ENCODE measurements at places on chromosomes 7 and 10.

GRCh38 chr7:20249376-20249775 lies 32.2 kb upstream of the MACC1 start:
- no peak for DNase-seq

DNA sequence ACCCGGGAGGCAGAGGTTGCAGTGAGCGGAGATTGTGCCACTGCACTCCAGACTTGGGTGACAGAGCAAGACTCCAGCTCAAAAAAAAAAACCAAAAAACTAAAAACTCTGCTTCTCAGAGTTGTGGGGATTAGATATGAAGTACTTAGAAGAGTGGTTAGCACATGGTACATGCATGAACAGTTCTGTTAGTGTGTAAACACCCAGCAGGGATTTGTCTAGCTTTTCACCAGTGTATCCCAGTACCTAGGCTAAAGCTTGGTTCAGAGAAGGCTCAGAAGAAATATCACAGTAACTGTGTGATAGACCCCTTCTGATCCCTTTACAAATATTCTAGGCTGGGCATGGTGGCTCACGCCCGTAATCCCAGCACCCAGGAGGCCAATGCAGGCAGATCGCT lies 9.5 kb downstream of the PPIA start:
- DNase-seq = no peak

DNA sequence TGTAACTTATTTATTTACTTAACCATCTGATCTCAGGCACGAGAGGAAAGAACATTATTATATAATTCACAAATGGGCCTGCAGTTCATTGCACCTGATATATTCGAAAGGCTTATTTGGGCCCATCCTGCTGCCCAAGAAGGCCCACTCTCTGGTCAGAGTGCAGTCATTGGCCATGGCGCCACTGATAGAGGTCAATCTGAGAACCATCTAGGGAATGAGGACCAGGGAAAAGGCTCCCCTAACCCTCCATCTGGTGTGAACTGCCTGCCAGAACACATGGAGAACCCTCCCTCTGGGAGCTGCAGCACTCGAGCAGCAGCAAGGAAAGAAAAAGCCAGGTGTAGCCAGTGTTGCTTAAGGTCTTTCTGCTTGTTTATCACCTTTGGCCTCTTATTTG lies 136.6 kb downstream of the REEP3 start:
- DNase-seq = no peak

- no peak for DNase-seq
These were observed 251.1 kb downstream of the INHBA start for GRCh38 chr7:41451826-41452225.

DNA sequence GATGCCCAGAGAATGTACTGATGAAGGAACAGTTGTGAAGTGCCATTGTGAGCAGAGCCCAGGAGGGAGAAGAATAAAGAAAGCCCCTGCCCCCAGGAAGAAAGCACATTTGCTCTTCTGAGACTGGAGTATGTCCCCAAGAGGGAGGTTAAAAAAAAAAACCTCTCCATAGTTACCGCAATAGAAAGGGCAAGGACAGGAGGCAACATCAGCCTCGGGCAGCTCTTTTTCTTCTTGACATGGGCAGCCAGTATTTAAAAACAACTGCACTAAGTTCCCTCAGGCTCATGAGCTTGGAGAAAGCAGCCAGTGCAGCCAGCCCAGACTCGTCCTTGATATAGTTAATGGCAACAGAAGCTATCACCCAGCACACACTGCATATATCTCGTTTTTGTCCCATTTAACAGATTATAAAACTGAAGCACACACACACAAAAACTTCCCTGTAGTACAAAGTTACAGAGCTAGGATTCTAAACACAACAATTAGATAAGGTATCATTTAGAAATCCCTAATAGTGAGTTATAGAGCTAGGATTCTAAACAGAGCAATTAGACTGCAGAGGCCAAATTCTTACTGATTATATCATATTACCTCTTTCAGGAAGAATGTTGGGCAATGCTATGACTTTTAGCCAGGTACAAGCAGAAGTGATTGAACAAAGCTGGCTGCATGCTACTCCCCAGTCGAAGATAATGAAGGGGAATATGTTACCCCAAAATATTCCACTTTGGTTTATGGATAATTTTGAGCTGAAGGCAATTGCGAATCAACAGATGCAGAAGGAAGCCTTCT lies 823.5 kb downstream of the GRID1 start:
- DNase-seq = no peak

- DNase-seq = no peak
These were observed 54.0 kb upstream of the PRPS1L1 start for GRCh38 chr7:18081617-18082016.

- DNase-seq = no peak
These were observed 1.6 kb downstream of the HOXA3 start for GRCh38 chr7:27150568-27151340.

DNA sequence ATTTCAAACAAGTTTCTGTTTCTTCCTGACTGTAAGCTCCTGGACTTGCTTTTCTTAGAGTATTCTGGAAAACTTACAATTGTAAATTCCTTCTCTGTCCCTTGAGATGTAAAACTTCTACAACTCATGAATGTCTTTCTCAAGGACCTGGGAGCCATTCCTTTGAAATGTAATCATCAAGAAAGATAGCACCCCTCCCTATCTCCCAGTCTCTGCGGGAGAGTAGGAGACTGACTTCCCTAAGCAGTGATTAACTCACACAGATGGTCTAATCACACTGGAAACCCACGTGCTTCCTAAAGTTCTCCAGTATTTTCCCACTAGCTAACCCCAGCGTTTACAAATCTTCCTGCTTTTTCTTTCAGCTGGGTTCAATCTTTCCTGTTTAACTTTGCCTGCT lies 549.4 kb downstream of the SORCS1 start:
- no peak for DNase-seq

- DNase-seq = no peak
These were observed 37.0 kb downstream of the KLF6 start for GRCh38 chr10:3747984-3748383.

DNA sequence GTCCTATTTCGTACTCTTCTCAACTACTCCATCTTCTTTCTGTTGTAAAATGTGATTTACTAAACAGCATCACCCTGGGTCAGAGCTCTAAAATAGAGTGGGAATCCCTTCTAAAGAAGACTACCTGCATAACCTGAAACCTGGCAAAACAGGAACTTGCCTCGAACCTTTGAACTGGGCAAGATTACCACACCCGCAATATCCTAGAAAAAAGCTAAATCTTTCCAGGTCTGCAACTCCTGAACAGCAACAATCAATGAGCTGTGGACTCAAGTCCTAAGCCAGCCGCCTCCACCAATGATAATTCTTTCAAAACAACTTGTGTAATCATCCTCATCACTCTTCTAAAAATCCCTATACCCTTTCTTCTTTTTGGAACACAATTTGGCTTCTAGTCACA lies 824.2 kb upstream of the COBL start:
- DNase-seq = no peak

- DNase-seq = no peak
These were observed 179.9 kb upstream of the MBL2 start for GRCh38 chr10:52952391-52953055.

- no peak for DNase-seq
These were observed 67.8 kb downstream of the TMEM26 start for GRCh38 chr10:61385231-61386001.

DNA sequence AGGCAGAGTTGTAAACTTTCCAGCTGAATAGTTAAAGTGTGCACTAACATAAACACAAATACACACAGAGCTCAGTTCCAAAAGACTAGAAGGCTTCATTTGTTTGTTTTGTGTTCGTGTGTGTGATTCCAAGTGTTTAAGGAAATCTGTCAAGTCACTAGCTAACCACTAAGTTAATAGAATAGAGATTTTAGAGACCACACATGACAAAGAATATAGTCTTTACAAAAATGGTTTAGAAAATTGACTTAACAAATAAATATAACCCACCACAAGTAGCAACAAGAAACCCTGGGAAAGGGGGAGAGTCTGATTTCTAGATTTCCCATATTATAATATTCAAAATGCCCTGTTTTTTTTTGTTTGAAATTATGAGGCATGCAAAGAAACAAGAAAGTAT lies 209.4 kb downstream of the FZD1 start:
- no peak for DNase-seq

- no peak for DNase-seq
These were observed 199.8 kb upstream of the KIAA1217 start for GRCh38 chr10:24009115-24009514.

DNA sequence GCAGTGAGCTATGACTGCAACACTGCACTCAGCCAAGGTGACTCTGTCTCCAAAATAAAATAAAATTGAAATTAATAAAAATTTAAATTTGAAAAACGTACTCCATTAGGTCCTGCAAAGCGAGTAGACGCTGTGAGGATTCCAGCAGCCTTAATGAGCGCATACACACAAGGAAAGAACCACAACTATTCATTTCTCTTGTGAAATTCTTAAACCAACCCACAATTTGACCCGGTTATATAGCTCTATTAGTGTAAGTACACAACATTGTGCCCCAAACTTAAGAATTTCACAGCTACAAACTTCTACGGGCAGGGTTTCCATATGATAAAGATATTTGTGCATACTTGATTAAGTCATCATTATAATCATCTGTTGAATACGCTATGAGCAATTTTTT lies 84.4 kb downstream of the PARD3 start:
- DNase-seq = no peak

- no peak for DNase-seq
These were observed at the start of gene C10orf120 for GRCh38 chr10:122699796-122700455. TSS of gene C10orf120 (minus strand) at chr10:122699846. CDS start at chr10:122699790, 56 bp downstream.

GRCh38 chr7:122166275-122166674 lies 22.2 kb upstream of the AASS start:
- no peak for DNase-seq

DNA sequence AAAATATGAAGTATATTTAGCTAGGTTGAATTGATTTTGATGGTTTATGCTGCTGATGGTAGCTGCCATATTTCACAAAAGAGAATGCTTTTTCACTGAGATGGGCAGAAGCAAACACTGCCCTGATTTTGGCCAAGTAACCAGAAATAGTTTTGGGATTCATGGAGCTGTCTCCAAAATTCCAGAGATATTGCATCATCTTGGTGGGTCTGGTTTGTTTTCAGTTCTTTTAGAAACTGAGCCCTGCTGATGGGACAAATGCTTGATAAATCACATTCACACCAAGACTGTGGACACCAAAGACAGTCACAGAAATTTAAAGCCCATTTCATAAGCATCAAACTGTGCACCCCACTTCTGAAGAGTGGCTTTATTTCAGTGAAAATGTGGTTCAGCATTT lies 140.5 kb downstream of the BICC1 start:
- no peak for DNase-seq

DNA sequence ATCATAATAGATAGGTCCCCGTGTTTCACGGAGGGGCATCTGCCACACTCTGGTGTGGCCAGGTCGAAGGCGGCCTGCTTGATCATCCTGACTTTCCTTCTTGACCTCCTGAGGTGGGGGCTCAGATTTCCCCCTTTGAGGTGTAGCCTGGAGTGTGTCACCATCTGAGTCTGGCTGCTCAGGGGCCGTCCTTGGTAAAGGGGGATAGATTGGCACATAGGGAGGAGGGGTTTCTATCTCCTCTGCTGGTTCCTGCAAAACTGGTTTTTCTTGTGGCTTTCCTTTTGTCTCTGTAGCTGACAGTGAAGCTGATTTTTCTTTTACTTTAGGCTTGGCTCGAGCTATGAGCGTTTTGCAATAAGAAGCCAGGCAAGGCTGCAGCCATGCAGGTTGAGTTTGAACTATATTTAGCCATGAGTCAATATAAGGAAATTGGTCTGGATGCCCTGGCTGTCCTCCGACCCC lies 7.1 kb upstream of the ZNF117 start:
- no peak for DNase-seq

Measured in activated CD8-positive, alpha-beta memory T cell treated with anti-CD3 and anti-CD28 coated beads for 48 hours (primary cell).